ENCODE measurements at places on chromosomes 3 and 15.

- no peak for DNase-seq
Observed at GRCh38 chr15:98614681-98615080, 33.7 kb upstream of the IGF1R start.

DNA sequence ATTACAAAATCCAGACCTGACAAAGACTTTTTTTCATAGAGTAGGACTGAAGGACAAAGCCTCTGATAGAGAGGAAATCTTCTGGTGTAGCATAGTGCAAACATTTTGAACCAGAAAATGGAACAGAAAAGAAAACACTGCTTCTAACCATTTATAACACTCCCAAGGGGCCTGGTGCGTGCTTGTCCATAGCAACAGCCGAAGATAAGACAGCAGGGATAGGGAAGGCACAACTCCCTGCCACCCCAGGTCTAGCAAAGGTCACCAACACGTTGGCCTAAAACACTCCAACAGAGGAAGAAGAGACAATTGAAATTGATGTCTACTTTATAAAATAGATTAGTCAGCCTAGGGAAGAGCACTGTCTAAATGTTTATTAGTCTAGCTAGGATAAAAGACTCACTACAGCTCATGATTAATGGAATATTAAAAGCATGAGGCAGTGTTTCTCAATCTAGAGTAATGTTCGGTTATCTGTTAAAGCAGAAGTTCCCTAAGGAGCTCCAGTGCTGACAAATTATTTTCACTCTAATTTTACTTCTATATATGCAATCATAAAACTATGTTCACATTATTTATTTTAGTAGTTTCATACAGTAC lies 145.2 kb downstream of the P3H2 start:
- no peak for DNase-seq

DNA sequence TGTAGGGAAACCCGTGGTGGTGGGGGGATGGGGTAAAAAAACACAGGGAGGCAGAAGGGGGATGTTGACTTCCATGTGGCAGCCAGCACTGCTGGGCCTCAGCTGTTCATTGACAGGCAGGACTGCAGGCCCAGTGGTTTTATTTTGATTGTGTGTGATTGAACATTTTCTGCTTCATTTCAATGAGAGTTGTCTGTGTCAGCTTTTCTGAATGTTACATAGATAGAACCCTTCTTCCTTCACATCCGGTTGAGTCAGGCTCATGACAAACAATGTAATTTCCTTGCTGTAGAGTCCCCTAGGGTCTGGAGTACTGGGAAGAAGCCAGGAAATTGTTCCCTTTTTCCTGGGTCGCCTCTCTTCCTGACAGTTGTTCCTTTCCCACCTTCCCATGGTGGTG lies 8.2 kb upstream of the RPP25 start:
- peak; percentile 55 for DNase-seq

GRCh38 chr3:141240687-141241615 lies 9.3 kb downstream of the PXYLP1 start:
- peak; percentile 75 for DNase-seq

GRCh38 chr15:47806008-47806407 lies 88.7 kb downstream of the SEMA6D start:
- no peak for DNase-seq

- no peak for DNase-seq
Observed at GRCh38 chr3:42710323-42711021, 7.9 kb upstream of the HHATL start.

GRCh38 chr3:111807826-111808225 lies 51.2 kb upstream of the PHLDB2 start:
- no peak for DNase-seq

DNA sequence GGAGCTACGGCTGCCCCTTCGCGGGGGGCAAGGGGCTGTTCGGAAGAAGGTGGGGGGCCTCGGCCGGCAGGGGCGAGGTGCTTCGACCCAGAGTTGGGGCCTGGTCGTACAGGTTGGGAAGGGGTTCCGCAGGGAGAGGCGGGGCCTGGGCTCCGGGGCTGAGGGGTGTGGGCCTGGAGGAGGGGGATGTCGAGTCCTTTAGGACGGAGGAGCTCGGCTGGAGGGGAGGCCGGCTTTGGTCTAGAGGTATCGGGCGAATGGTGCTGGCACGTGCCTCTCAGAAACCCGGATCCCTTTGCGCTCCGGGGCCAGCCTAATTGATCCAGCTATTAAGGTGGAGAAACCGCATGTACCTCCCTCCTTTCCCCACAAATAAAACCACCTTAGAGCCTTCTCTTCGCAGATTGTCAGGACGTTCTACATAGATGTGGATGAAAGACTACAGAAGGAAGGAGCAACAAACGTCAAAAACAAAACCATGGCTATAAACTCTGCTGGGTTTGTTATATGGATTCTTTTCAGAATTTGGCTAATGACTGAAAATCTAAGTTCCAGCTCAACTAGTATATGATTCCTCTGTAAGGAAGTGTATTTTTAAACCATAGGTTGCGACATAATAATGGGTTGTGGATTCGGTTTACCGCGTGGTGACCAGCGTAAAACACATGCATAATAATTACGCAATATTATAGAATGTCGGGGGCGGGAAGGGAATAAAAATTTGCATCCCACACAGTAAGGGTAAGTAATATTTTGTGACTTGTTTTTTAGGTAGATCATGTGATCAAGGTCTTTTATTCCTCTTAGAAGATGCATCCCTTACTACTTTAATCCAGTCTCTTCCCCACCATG lies 644 bp upstream of the NGLY1 start:
- peak; percentile 31 for DNase-seq

DNA sequence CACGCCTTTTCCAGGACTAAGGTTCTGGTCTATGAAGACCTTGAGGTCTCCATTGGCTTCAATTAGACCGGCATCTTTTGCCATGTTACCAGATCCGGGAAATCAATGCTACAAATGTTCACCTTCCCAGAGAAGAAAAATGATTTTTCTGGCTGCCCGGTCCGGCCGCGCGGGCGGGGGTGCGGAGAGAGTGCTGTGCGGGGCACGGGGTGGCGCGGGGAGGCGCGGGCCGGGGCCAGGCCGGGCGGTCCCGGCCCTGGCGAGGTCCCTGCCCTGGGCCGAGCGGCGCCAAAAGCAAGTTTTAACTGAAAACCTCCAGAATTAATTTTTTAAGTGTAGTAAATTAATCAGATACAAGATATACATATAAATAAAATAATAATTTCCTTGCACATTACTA lies 128.2 kb downstream of the MINAR1 start:
- DNase-seq, result no peak

DNA sequence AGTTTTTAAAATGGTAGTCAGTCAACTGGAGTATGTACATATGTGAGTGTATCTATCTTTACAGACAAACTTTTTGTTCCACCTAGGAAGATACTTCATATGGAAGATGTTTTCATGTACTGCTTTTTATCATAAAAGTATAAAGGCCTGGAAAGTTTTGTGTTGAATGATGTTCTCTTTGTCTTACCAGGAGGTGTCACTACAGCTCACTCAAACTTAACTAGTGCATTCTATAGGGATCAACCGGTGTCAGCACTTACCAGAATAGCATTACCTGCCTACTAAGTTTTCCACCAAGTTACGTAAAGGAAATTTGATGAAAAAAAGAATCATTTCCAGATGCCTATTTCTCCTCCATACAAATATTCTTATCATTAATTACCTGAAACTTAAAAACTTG lies 522.6 kb upstream of the SEMA6D start:
- peak; percentile 39 for DNase-seq

- DNase-seq, result no peak
Observed at GRCh38 chr15:80247320-80247719, 4.7 kb downstream of the CTXND1 start.

- peak; percentile 49 for DNase-seq
Observed at GRCh38 chr3:45132568-45133211, 13.5 kb downstream of the CDCP1 start.

GRCh38 chr15:99409097-99409473 lies 156.7 kb upstream of the MEF2A start:
- peak; percentile 60 for DNase-seq

- DNase-seq, result peak; percentile 61
Observed at GRCh38 chr3:24344784-24345439, 149.7 kb downstream of the THRB start.

- peak; percentile 76 for DNase-seq
Observed at GRCh38 chr3:107662124-107662507, 139.4 kb downstream of the BBX start.

GRCh38 chr3:194206320-194206719 lies 70.4 kb downstream of the HES1 start:
- peak; percentile 65 for DNase-seq

DNA sequence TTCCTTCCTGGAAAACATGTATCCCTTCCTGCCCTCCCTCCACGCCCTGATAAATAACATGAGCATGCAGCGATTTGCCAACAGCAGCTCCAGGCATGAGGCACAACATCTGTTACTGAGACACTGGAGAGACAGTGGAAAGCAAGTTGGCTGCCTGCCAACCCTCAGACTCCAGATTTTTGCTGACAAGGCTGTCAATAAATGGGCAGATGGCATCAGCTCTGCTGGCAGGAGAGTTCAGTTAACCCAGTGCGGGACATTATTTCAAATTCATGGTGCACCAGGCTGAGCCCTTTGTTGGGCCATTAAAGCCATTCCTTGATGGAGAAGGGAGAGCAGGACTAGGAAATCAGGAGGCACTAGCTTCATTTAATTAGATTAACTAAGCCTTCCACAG lies 293.3 kb downstream of the MEX3B start:
- DNase-seq, result peak; percentile 87

GRCh38 chr3:65523878-65524277 lies 514.8 kb downstream of the MAGI1 start:
- DNase-seq, result no peak

- peak; percentile 67 for DNase-seq
Observed at GRCh38 chr15:61916104-61916503, 144.1 kb downstream of the VPS13C start.
